ENCODE measurements at places on chromosomes 7 and 10.

GRCh38 chr7:137755427-137755826, 91.3 kb downstream of the DGKI start:
- DNase-seq, result no peak

GRCh38 chr10:47283101-47283630, 16.8 kb upstream of the GDF10 start:
- DNase-seq, result no peak

DNA sequence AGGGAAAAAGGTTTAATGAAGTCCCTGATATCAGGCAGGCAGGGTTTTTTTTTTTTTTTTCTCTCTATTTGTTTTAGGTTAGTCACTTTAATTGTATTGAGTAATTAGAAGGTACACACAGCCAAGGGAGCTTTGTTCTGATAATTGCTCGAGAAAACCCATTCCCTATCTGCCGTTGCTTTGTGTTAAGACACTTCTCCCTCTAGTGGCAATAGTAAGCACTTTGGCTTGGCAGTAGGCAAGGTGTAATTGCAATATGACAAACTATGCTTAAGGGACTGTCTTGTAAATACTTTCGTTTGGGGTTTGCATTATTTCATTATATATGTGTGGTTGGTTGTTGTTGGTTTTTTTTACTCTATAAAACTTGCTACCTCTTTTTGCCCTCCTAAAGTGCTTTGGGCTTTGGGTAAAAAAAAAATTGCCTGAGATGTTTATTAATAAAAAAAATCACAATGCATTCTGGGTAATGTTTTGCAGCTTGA, 113.4 kb downstream of the BTRC start:
- peak; percentile 82 for DNase-seq

GRCh38 chr10:92719991-92720830, 30.5 kb downstream of the HHEX start:
- no peak for DNase-seq

GRCh38 chr10:69419096-69419743, 2.5 kb upstream of the TACR2 start:
- DNase-seq, result no peak

GRCh38 chr10:120493411-120494312, 36.6 kb downstream of the PLPP4 start:
- DNase-seq, result no peak

DNA sequence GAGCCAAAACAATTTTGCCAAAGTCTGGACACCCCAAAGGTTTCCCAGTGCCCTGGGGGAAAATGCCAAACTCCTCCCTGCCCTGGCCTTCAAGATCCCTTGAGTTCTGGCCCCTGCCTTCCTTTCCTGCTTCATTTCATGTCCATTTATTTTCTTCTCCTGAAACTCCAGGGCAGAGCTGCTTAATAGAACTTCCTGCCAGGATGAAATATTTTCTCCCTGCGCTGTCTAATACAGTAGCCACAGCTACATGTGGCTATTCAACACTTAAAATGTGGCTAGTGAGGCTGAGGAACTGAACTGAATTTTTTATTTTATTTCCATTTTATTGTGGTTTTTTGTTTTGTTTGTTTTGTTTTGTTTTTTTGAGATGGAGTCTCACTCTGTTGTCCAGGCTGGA, 49.6 kb downstream of the COL13A1 start:
- no peak for DNase-seq

GRCh38 chr10:37095792-37096573, 29.4 kb upstream of the ANKRD30A start:
- no peak for DNase-seq
